ENCODE measurements at places on chromosomes 12 and 14.

DNA sequence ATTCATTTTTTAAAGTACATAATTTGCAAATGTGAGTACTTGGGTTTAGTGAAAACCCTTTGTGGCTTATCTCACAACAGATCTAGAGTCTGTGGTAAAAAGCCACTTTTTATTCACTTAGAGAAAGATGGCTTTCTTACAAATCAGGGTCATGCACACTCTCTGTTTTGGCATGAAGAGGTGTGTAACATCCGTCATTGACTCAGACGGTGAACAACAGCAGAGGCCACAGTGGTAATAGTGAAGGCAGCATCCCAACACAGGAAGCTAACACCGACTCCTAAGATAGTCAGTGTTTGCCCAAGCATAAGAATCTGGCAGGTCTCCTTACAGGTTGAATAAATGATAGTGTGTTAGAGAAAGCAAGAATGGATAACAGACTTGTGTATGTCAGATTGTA is 593.0 kb downstream of the SOX5 start:
- DNase-seq, result no peak

- no peak for DNase-seq
These were observed 34.6 kb downstream of the NTF3 start for GRCh38 chr12:5466521-5466960.

DNA sequence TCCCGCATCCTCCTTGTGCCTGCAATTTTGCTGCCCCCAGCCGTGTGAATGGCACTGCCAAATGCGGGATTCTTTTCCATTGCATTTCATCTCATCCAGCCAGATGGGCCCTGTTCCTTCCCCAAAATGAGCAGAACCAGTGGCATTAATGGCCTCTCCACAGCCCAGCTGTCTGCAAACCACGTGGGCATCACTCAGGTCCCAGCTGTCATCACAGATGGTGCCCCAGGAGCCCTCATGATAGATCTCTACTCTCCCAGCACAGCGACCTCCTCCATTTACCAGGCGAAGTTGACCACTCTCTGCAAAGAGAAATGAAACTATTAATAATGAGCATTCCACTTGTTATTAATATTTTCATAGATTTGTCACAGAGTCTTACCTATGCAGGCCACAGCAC is 17.1 kb downstream of the CD163 start:
- no peak for DNase-seq

GRCh38 chr14:72052356-72052755 is 120.1 kb downstream of the RGS6 start:
- no peak for DNase-seq

GRCh38 chr12:111122458-111122878 is 202.1 kb upstream of the MYL2 start:
- no peak for DNase-seq

DNA sequence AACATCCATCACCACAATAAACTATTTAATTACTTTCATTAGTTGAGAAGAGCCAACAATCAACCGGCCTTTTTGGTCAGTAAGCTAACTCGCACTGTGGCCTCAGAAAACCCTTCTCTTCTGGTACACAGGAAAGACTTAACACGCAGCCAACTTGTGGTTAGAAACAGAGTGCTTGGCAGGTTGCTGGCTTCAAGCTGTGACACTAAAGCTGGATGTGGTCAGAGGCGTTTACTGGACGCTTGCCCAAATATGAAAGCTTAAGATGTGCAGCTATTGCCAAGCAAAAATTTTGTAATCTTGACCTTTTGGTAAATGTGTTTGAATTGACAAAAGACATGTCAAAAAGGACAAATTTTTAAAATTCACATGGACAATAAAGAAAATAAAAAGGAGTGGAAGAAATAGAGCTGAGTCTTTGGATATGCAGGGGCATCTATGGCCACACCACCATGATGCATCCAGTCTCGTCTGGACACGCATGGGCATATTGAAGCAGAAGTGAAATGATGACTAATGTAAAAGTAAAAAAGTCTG is 2.6 kb upstream of the KLRK1 start:
- no peak for DNase-seq

- no peak for DNase-seq
These were observed 188.0 kb downstream of the EXOC5 start for GRCh38 chr14:57080691-57081090.
